ENCODE measurements at places on chromosomes 12 and 14. TPM values are rescaled to one million over a fixed set of nuclear protein-coding genes. Genes with fewer than 3 reads are reported as not detected.

- DNase-seq: no peak
Observed at GRCh38 chr12:62762645-62763044, 172.3 kb downstream of the PPM1H start.

DNA sequence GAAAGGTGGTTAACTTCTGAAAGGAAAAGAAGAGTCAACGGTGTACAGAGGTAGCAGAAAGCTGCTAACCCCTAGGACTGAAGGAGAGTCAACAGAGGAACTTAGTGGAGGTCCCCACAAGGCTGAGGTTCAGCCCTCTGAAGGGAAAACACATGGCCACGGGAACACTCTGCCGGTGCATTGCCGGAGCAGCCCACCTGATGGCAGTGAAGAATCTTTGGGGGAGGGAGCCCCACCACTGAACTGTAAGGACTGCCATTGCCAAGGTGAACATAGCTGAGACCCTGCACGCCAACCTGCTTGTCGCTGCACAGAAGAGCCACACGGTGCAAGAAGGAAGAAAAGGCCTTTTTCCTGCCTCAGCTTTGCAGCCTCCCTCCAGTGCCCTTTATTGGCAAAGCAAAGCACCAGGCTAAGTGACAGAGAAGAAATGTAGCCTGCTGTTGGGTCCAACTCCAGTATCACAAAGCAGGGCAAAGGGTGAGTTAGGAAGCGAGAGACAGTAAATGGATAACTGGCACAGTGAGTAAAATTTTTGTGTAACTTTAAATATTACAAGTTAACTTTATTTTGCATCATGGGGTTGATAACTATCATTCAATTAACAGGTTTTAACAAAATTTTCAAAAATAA, 76.9 kb downstream of the LIN52 start:
- DNase-seq: no peak

DNA sequence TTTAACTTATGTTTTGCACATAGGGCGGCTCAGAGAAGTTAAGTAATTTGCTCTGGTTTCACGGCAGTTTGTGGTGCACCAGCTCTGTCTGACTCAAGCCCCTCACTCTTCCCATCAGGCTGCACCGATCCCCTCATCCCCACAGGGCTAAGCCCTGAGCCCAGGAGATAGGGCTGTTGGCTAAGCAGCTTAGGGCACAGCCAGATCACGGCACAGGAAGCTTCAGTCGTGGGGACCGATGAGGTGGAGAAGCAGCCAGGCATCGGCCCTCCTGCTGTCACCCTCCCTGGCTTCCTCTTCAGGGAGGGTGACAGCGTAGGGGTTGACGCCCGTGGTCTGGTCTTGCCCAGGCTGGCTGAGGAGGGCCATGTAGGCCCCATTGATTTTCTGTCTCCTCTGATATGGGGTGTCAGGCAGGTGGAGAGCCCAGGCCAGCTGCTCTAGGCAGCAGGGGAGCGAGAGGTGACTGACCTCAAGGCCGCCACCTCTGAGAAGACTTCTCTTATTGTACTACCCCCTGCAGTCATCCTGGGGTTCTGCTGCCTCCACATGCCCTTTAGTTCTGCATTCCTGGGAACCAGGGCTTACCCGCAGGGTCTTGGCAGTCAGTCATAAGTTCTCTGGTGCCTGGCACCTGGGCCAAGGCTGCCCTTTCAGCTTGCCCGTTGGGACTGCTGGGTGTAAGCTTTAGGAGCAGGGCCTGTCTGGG, 166.4 kb downstream of the TSPAN9 start:
- no peak for DNase-seq

DNA sequence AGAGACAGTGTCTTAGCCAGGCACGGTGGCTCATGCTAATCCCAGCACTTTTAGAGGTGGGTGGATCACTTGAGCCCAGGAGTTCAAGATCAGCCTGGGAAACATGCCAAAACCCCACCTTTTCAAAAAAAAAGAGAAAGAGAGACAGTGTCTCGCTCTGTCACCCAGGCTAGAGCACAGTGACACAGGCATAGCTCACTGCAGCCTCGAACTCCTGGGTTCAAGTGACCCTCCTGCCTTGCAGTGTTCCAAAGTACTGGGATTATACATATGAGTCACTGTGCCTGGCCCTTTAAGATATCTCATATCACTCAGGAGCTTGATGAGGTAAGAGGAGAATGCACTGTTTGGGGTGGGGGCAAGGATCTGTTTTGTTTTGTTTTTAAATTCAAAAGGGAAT, 48.1 kb upstream of the LTBP2 start:
- DNase-seq: no peak

DNA sequence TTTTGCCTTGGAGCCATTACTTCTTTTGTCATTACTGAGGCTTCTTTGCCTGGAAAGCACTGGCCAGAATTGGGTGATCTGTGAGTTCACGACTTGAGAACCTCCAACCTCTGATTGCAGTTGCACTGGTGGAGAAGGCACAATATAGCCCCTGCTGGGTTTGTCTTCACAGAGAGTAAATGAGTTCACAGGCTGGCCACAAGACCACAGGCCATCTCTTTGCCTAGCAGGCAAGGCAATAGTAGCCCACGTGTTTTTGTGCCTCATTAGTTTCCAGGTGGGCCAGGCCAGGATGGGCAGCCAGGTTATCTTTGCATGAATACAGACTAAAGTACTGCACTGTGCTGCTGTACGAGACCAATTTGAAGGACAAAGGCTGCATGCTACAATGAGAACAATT, 468.8 kb downstream of the NRXN3 start:
- no peak for DNase-seq

- no peak for DNase-seq
Observed at GRCh38 chr12:2555487-2556082, 239.2 kb upstream of the FKBP4 start.

- DNase-seq: no peak
Observed at GRCh38 chr12:95085612-95086011, 12.2 kb upstream of the NR2C1 start.

DNA sequence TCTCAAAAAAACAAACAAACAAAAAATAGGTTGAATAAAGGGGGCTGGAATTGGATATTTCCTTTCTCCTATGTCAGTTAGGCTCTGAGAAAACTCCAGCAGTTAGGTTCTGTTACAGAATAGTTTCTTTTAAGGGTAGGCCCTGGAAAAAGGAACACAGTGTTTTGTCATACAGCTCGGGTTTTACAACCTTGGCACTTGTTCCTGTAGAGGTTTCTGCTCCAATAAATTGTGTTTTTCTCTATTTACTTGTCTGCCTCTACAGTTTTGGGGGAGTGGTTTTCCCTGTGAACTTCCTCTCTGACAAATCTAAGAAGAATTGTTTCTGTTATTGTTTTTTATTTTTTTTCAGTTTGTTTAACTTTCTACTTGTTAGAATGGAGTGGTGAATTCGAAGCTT, 167.6 kb downstream of the ACSS3 start:
- DNase-seq: no peak

GRCh38 chr12:28893365-28893764, 255.7 kb upstream of the FAR2 start:
- DNase-seq: no peak

GRCh38 chr12:101995684-101996083, 66.1 kb downstream of the WASHC3 start:
- no peak for DNase-seq

Gene KCNK13
- total RNA-seq: not detected

Gene PIP4K2C
- 32.0 TPM for total RNA-seq

Measured in activated T-cell treated with anti-CD3 and anti-CD28 coated beads, Interleukin-2, amount 50 U/mL, for 4 hours (primary cell).